ENCODE measurements at places on chromosomes 6 and 20.

DNA sequence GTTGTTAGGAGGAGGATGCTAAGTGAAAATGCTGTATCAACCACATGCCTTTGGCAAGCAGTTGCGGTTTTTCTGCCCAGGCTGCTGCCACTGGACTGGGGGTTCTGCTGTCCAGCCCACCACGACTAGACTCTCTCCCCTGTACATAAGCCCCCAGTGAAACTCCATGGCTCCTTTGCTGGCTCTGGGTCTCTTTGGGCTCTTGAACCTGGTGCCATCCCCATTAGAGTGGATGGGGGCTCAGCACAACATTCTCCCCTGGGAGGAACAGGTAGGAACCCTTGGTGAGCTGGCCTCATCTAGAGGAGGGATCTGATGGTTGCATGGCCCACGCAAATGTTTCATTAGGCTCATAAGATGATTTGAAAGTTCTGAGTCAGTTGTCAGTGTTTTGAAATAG is 204.8 kb upstream of the KCNG1 start:
- DNase-seq, result no peak

- DNase-seq, result no peak
These were observed 214.8 kb upstream of the HEY2 start for GRCh38 chr6:125534430-125535263.

DNA sequence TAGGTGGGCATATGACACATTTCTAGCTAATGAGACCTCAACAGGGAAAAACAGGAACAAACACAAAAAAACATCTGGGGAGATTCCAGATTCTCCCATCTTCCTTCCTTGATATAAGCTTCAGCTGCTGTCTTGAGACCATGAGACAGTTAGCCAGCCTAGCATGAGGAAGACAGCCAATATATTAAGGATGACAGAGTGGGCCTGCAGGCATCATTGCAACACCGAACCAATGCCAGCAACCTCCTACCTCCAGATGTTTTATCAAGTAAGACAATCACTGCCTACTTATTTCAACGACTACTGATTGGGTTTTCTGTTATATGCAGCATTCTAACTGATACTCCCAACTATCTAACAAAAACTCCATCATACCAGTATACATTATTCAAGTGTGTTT is 119.0 kb downstream of the ISM1 start:
- peak; percentile 44 for DNase-seq

DNA sequence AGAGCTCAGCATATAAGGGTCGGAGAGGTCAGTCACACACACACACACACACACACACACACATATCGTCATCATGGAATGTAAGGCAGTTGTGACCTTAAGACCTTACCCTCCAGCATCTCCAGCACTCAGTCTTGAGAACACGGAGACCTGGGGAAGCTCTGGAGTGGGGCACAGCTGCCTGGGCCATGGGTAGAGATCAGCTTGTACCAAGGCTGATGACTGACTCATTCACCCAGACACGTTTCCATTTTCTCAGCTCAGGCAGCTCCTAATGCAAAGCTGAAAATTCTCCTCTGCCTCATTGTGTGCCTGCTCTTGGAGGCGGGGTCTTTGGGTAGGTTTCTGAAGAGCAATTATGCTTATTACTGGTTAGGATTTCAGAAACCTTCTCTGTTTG is 38.3 kb upstream of the PDYN start:
- no peak for DNase-seq

DNA sequence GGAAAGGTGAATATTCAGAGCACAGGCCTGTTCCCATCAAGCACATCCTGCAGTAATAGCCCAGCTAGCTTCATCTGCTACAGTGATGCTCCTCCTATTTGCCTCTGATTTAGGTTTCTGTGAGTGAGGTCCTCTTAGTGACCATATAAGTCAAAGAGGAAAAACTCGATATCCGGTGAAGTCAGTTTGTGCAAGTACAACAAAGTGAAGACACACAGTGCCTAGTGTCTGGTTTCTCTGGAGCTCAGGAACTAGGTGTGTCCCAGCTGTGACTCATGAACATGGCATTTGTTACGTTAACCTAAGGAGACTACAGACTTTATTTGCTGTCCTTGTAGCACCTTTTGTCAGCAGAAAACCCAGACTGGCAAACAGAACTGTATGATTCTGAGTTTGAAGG is 33.9 kb downstream of the EDN1 start:
- DNase-seq, result peak; percentile 40

DNA sequence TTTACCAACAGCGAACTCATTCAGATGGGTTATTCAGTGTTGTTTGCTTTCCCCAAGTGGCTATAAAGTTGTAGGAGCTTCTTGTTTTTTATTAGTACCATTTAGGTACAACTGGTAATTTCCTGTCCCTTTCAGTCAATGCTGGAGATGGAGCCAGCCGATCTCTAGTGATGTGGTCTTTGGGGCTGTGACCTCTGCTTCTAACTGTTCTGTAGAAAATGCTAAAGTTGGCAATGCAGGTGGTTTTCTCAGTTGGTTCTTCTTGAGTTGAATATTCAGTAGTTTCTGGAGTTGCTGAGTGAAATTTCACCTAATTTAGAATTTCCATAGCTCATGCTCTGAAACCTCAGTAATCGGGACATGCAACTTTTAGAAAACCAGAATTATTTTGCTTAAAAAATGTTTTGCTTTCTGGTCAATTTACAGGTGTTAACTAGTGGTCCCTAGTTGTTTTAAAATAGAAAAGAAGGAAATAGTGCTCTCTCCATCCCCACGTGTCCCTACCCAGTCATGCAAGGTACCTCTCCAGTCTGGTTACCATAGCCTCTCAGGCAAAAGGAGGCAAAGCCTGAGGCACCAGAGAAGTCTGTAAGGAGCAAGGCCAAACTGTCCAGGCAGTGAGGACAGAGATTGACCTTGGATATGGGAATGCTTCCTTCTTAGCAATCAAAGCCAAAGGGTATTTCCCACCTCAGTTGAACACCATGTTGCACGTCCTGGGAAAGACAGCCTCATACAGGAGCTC is 27.3 kb upstream of the GABRR1 start:
- no peak for DNase-seq

DNA sequence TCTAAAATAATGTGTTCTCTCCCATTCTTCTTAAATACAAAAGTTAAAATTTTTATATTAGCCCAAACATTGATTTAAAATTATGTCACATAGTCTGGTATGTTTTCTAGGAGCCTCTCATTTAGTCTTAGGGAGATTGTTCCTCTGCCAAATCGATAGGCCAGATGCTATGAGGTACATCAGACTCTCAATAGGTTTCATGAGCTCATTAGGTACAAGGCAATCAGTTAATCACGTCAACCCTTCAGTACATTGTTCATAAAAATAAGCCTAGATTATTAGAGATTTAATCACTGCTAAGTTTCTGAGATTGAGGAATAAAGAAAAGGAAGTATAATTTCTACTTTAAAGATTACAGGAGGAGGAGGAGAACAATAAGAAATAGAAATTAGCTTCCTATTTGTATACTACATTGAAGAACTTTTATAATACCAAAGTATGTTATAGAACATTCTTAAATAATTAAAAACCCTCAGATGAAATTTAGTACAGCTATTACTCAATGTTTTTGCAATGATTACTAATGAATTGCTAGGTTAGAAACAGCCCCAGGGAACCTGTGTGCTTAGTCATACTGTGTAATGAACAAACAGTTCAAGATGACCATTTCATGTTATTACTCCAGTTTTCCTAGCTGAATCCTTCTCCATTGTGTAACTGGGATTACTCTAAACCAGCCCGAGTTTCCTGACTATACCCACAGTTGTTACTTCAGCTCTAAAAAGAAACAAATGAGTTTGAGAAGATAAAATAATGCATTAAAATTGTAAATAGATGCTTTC is 117.0 kb downstream of the BMP5 start:
- peak; percentile 98 for DNase-seq

DNA sequence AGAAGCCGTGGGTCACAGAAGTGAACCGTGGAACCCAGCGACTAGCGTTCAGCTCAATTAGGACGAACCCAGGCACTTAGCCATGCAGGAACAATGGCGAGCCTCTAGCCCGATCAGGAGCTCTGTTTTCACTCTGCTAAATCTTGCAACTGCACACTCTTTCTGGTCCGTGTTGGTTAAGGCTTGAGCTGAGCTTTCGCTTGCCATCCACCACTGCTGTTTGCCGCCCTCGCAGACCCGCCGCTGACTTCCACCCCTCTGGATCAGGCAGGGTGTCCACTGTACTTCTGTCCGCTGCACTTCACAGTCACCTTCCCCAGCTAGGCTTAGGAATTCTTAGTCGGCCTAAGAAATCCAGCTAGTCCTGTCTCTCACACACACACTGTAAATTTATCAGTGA is 25.7 kb upstream of the SLC32A1 start:
- DNase-seq, result no peak

DNA sequence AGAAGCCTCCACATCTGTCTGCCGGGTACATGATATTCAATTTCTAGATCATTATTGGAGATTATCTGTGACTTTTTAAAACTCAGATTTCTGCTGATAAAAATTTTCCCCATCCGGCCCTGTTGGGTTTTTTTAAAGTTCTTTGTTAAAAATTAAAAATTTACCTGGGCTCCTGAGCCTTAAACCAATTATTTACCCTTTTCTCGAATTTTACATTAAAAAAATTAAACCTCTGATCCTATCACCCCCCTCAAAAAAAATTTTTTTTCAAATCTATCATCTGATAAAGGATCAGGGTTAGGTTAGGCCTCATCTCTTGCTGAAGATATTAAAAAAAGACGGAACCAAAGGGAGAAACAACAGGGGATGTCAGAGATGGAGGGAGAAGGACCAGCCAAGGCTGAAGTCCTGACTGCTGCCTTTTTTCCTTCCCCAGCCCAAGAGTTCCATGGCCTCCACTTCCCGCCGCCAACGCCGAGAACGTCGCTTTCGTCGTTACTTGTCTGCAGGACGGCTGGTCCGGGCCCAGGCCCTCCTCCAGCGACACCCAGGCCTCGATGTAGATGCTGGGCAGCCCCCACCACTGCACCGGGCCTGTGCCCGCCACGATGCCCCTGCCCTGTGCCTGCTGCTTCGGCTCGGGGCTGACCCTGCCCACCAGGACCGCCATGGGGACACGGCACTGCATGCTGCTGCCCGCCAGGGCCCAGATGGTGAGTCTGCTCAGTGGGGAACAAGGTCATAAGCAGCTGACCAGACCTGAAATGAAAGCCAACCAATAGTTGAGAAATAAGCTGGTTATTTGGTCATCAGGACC is 527 bp downstream of the NFKBIL1 start:
- no peak for DNase-seq

DNA sequence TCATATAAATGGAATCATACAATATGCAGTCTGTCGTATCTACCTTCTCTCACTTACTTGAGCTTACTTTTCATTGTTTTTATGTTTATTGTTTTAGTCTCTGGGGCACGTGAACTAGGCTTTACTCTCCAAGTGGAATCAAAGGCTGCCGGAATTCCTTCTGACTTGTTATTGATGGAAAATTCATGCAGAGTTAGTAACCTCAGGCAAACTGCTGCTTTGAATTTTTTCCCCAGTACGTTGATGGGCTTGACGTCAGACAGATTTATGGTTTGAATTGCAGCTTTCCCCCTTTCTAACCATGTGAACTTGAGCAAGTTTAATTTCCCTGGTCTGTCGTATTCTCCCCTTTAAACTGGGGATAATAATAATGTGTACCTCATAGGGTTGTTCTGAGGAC is 68.6 kb downstream of the ZDHHC14 start:
- peak; percentile 32 for DNase-seq

DNA sequence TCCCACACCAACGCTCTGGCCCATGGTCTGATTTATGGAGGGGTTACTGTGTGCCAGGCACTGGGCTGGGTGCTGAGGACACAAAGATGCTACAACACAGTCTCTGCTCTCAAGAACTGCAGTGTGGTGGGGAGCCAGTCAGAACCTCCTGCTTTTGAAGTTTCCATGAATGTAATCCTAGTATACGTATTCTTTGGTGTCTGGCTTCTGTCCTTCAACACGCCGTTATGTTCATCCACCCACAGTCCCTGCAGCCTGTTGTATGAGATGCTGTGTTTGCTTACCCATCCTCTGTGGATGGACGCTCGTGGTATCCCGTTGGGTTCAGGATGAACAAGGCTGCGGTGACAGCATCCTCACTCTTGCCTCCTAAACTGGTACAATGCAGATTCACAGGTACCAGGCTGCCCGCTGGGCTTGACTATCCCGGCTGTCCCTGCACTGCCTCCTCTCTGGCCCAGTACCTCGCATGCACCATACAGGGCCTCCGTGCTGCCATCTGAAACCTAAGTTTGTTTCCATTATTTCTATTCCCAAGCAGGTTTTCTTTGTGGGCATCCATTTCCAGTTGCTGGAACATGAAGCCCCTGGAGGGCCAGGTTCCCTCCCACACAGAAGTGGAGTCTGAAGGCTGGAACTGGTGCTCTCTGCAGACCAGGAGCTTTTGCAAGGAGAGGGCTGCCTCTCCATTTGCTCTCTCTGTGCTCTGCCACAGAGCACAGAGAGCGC is 364.5 kb downstream of the ZFAND3 start:
- no peak for DNase-seq

DNA sequence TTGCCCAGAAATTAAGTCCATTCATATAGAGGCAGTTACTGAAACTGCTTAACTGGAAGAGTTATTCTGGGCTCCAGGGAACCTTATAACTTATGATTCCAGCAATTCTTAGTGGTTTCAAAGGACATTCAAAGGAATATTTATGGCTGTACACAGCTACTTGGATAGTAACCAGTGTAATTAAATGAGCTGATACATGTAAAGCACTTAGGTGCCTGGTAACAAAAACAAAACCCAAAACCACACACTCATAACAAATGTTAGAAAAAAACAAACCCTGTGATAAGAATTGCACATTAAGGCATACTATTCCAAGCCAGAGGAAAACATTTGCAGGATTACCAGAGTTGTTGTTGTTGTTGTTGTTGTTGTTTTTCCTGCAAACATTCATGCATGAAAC is 51.5 kb downstream of the STK4 start:
- no peak for DNase-seq

DNA sequence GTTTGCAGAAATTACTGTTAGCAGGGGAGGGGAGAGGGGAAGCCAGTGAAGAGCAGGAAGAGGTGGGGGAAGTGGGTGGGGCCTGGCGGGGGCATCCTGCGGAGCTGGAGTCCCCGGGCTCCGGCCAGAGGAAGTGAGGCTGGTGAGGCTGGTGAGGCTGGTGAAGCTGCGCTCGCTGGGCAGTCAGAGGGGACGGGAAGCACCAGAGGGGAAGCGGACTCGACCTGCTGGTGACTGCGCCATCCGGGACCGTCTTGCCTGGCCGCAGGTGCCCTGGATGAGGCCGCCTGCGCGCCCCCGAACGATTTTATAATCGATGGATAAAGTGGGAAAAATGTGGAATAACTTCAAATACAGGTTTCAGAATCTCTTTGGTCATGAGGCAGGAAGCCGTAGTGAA is 635.3 kb upstream of the MARCKS start:
- DNase-seq, result no peak

DNA sequence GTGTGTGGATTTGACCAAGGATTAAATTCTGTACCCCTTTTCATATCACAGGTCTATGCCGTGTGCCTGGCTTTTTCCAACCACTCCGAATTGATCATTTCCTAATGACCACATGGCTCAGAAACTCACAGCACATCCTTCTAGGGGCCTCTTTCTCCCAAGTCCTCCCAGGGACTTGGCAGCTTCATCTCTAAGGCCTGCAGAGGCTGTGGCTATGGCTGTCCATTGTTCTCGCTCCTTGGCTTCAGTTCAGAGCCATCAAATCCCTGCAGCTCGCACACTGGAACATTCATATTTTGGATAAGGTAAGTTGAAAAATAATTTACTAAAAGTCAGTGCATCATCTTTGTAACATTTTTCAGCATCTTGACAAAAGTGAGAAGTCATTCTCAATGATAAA is 497.2 kb upstream of the CDH4 start:
- no peak for DNase-seq

All from fibroblast of gingiva (primary cell).